ENCODE measurements at places on chromosomes 4 and X.

DNA sequence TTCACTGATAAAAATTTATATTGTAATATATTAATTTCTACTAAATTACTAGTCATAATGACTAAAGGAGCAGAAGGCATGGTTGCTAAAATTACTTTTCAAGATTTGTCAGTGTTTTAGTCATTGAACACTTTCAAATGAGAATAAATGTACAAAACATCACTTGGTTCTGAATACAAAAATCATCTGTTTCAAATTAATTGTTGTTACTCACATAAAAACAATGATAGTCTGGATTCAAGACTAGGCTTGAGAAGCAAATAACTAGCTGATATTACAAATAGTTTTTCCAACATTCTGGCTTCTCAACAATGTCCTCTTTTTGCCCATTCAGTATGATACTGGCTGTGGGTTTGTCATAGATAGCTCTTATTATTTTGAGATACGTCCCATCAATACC lies 112.5 kb downstream of the ANAPC10 start:
- DNase-seq: no peak

GRCh38 chrX:120456973-120457372 lies 12.1 kb downstream of the LAMP2 start:
- no peak for DNase-seq

DNA sequence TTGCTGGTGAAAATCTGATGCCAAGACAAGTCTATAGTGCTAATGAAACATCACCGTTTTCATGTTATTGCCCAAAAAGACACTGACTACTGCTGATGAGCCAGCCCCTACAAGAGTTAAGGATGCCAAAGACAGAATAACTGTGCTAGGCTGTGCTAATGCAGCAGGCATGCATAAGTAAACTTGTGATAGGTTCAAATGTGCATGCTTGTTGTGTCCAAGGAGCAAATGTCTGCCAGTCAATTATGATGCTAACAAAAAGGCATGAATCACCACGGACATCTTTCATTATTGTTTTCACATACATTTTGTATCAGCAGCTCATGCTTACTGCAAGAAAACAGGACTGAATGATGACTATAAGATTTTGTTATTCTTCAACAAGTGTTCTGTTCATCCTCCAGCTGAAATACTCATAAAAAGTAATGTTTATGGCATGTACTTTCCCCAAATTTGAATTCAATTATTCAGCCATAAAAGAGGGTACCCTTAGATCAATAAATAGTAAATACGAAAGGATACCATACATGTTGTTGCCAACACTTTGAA lies 306.9 kb upstream of the ARSJ start:
- DNase-seq: no peak

DNA sequence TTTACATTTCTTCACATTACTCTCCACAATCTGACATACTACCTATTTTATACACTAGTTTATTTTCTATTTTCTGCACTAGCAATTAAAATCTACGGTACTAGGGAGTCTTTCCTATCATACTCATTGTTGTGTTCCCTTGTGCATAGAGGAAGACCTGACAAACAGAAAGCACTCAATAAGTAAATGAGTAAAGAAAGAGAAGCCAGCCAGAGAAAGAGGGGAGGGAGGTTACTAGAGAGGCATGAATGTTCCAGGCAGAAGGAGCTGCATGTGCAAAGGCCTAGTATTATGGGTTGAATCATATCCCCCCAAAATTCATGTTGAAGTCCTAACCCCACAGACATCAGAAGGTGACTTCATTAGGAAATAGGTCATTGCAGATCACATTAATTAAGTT lies 114.0 kb downstream of the ZAR1 start:
- no peak for DNase-seq

- no peak for DNase-seq
Measured at GRCh38 chr4:148166132-148166591, 276.1 kb downstream of the NR3C2 start.

GRCh38 chrX:75230296-75230695 lies 43.6 kb upstream of the UPRT start:
- DNase-seq: no peak

All from stimulated activated naive B cell treated with anti-CD40 and anti-IgM and Interleukin-4, amounts not matched to agents 10 μg/mL and 1 μg/mL and 100 μg/mL, for 72 hours (primary cell).